ENCODE measurements at places on chromosomes 11 and 22. TPM values are rescaled to one million over a fixed set of nuclear protein-coding genes. Genes with fewer than 3 reads are reported as not detected.

Gene TTLL12
- polyA plus RNA-seq = 41.0 TPM

Gene C11orf16
- polyA plus RNA-seq = 0.49 TPM

Gene UPK3A
- polyA plus RNA-seq = 13.6 TPM

Gene TSPAN32
- not detected for polyA plus RNA-seq

Gene GRM5
- 1.1 TPM for polyA plus RNA-seq

Gene MRGPRX4
- not detected for polyA plus RNA-seq

Gene C11orf21
- not detected for polyA plus RNA-seq

Gene TESMIN
- 12.9 TPM for polyA plus RNA-seq

Gene LMO2
- 33.3 TPM for polyA plus RNA-seq

Gene INS
- not detected for polyA plus RNA-seq

Gene LRRN4CL
- polyA plus RNA-seq = 0.36 TPM

Gene ACAD8
- polyA plus RNA-seq = 16.6 TPM

Gene SLC22A12
- polyA plus RNA-seq = not detected

Gene YPEL4
- 25.0 TPM for polyA plus RNA-seq

Gene TYR
- polyA plus RNA-seq = not detected

Gene SPDYC
- not detected for polyA plus RNA-seq

Gene OR4D5
- polyA plus RNA-seq = not detected

Gene MMP10
- not detected for polyA plus RNA-seq

Gene OR10A3
- not detected for polyA plus RNA-seq

Gene KDM4E
- polyA plus RNA-seq = not detected

Gene OR51I1
- not detected for polyA plus RNA-seq

Gene B3GAT3
- polyA plus RNA-seq = 65.0 TPM

Gene MACROD1
- polyA plus RNA-seq = 59.5 TPM

Gene C11orf42
- not detected for polyA plus RNA-seq

Gene CD3E
- polyA plus RNA-seq = 1.7 TPM

Gene MPEG1
- polyA plus RNA-seq = 2.3 TPM

Gene MAJIN
- not detected for polyA plus RNA-seq

Gene RIMBP3C
- polyA plus RNA-seq = not detected

Gene NCR3LG1
- polyA plus RNA-seq = 2.9 TPM

Gene PAMR1
- polyA plus RNA-seq = 17.5 TPM

Gene SEC14L6
- polyA plus RNA-seq = 1.0 TPM
